ENCODE measurements at places on chromosomes 13 and 19.

GRCh38 chr19:44566984-44567383 is 37.5 kb upstream of the CEACAM20 start:
- no peak for DNase-seq

DNA sequence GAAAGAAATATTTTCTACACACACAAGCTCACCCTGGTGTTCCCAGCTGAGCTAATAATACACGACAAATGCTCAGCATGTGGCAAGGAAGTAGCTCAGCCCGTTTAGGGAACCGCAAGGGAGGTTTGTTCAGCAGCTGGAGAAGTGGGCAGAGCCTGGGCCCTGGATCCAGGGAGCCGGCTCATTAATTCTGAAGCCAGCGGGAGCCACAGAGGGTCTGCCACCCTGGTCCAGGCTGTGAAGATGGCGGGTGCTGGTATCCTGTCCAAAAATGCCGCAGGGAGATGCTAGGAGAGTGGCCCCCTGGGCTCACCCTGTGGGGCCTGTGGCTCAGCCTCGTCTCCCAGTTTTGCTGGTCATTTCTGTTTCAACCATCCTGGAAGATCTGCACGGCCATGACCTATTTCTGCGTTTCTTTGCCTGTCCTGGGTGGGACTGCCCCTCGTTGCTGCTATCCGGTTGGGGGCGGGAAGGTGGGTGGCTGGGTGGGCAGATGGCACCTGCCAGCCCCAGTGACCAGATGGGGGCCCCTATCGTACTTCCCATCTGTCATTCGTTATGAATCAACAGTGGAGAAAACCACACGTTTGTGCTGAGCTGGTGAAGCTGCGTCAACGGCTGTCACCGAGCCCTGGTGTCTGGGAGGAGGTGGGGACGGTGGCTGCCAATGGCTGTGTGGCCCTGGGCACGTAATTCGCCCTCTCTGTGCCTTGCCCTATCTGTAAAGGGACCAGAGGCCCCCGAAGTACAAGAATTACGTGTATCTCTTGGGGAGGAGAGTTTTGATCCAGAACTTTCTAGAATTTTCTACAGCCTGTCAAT is 2.7 kb upstream of the GNA15 start:
- DNase-seq, result peak; percentile 68

- no peak for DNase-seq
These were observed 12.4 kb upstream of the CBLC start for GRCh38 chr19:44765033-44765948.

- DNase-seq, result no peak
These were observed 6.3 kb downstream of the ARRDC5 start for GRCh38 chr19:4896372-4896771.

DNA sequence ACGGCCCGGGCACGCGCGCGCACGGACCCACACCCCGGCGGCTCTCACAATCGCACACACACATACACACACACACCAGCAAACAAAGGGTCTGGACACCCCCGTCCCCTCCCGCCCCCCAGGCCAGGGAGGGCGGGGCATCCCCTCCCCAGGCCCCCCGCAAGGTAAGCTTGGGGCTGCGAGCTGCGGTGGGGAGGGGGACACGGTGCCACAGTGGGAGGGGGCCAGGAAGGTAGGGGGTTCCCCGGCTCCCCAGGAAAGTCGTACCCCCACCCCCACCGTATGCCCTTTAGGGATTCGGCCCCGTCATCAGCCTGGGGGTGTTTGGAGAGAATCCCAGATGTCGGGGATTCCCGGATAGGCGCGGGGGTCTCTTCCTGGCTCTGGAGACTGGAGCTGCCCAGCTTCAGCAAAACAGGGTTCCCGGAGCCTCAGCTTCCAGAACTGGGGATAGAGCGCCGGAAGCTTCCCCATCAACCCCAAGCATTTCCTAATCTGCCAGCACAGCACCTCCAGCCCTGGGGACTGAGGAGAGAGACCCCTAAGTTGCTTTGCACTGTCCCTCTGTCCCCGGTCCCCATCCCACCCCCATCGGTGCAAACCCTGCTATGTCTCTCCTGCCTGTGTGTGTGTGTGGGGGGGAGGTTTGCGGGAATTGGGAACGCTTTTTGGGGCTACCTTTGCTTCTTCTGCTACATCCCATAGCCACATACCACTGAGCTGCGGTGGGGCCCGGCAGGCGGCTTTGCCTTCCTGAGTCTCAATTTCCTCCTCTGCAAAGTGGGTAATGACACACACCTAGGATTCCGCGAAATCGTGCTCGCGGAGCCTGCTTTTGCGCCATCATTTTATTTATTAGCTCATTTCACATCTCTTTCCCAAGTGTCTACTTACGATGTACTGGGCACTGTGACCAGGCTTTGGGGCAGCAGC is 1.8 kb upstream of the CDC37 start:
- no peak for DNase-seq

DNA sequence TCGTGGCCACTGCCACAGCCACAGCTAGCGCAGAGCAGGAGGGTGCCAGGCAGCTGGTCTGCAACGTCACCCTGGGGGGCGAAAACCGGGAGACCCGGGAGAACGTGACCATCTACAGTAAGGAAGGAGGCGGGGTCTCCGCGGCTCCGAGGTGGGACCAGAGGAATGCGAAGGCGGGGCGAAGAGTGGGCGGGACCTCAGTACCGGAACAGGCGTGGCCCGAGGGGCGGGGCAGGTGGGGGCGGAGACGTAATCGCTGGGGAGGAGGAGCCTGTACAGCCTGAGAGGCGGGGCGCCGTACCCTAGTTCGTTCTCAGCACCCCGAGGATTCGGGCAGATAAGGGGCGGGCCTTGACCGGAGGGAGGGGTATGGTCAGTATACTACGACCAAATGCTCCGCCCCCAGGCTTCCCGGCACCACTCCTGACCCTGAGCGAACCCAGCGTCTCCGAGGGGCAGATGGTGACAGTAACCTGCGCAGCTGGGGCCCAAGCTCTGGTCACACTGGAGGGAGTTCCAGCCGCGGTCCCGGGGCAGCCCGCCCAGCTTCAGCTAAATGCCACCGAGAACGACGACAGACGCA is 2.5 kb downstream of the ICAM5 start:
- DNase-seq, result no peak

DNA sequence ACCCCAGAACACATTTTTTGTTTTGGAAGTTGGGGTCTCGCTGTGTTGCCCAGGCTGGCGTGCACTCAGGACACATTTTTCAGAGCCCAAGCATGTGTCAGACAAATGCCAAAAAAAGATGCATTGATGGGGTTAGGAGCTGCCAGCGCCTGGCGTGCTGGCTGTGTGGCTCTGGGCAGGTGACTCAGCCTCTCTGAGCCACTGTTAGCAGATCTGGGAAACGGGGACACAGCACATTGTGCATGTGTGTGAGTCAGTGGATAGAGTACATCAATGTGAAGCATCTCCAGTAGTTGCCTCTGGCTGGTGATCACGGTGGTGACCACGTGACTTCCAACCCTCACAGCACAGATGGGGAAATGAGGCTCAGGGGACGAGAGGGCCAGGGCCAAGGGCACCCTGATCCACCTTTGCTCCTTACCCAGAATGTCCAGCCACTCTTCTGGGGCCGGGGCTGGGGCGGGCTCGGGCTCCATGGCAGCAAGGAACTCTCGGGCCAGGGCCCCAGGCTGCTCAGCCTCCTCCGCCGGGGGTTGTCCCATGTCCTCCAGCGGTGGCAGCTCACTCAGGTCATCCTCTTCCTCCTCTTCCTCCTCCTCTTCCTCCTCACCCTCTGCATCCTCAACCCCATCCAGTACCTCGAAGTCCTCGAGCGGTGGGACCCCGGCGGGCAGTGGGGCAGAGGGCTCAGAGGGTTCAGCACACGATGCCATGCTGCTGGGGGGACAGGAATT is 1.9 kb downstream of the FKBP8 start:
- DNase-seq, result no peak

DNA sequence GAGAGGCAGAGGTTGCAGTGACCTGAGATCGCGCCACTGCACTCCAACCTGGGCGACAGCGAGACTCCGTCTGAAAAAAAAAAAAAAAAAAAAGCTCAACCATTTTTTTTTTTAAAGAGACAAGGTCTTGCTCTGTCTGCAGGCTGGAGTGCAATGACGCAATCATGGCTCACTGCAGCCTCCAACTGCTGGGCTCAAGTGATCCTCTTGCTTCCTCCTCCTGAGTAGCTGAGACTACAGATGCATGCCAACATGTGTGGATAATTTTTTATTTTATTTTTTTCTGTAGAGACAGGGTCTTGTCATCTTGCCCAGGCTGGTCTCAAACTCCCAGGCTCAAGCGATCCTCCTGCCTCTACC is 10.3 kb downstream of the EHD2 start:
- DNase-seq, result no peak

DNA sequence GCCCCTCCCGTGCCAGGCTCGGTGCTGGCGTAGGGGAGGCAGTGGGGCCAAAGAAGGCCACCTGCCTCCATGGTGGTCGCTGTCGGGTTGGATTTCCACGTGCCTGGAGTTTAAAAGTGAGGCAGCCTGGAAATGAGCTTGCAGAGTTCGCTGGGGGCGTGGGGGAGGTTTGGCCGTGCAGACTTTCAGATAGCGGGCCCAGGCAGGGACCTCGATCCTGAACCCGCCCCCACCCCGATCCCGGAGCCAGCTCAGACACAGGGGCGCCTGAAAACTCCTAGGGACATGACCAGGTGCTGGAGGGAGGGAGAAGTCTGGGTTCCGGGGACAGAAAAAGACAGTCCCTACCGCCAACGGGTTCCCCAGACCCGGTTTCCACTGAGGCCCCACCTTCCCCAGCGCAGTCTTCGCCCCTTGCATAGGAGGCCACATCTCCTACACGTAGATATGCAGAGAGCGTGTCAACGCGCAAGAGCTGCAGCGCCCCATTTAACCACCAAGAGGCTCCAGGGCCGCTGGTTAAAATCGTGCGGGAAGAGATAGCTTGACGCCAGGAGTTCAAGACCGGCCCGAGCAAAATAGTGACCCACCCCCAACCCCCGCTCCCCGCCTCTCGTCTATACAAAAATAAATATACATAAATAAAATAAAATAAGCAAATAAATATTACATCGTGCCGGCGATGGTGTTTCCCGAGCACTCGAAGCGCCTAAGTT is 8.5 kb downstream of the CCDC8 start:
- no peak for DNase-seq

- DNase-seq, result no peak
These were observed 29.1 kb downstream of the PAK4 start for GRCh38 chr19:39154629-39155100.

All from brain pericyte (primary cell).